ENCODE measurements at places on chromosomes 2 and 18.

GRCh38 chr18:72541871-72542332 lies 2.2 kb downstream of the CBLN2 start:
- DNase-seq, result no peak

DNA sequence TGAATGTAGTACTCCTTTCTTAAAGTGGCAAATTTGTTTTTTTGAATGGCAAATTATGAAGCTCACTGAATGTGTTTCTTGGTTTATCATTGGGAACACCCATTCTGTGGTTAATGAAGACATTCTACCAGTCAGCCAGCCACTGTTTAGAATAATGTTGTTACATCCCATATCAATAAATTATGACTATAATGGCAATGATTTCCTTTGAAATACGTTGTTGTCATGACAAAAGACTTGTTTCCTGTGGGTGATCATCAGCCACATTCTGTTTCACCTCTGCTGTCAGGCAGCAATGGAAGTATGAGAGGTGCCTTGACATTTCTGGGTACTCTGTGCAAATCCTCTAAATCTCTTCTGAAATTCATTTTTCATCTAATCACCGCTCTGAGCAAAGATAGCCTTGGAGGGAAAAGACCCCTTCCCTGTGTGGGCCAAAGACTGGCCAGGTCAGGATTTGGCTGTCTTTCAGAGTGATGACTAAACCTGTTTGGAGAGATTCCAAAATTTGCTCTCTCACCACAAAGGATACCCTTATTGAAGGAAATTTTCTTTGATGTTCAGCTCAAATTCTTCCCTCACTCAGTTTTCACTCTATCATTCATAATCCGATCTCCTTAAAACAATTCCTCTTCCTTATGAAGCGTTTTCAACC lies 869.2 kb downstream of the BCL11A start:
- no peak for DNase-seq

DNA sequence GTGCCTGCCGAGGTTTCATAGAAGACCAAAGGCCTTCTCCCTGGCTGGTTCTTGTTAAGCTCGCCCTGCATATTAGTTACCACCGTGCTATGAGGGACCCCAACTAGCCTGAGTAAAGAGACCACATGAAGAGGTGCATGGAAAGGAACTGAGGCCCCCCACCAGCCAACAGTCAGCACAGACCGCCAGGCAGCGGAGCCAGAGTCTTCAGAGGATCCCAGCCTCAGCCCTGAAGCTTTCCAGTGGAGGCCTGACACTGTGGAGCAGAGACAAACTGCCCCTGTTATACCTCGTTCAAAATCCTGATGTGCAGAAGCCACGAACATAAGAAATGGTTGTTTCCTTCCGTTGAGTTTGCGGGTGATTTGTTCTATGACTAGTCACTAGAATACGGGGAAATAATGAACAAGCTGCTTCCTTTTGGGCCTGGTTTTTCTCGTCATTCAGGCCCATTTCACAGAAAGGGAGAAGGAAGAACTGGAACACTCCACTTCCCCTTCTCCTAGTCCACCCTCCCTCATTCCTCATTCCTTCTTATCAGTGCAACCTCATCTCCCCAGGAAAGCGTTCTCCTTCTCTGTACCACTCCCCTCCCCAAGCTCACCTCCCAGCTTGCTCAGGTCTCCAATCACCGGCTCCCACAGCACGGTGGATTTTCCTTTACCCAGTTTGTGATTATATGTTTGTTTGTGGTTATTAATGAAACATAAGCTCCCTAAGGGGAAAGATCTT lies 3.0 kb upstream of the GLI2 start:
- DNase-seq, result no peak

DNA sequence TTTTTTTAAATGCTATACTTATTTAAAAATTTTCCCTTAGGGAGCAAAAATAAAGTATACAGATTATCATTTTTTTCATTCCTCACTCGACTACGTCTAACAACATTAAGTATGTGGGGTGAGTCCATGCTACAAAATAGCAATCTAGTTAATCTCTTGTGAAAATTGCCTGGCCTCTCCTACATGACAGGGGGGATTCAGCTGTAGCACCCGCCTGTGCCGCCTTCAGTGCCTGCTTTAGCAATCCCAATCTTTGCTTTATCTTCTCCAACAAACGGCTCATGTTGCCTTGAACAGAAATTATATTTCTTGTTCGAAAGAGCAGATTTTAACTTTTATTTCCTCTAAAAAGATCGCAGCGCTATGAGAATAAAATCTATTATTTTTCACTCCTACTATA lies 2.4 kb upstream of the SOX11 start:
- no peak for DNase-seq

GRCh38 chr2:231029563-231029962 lies 7.8 kb upstream of the C2orf72 start:
- no peak for DNase-seq

GRCh38 chr18:62524440-62525200 lies 1.8 kb downstream of the ZCCHC2 start:
- DNase-seq, result peak; percentile 50

DNA sequence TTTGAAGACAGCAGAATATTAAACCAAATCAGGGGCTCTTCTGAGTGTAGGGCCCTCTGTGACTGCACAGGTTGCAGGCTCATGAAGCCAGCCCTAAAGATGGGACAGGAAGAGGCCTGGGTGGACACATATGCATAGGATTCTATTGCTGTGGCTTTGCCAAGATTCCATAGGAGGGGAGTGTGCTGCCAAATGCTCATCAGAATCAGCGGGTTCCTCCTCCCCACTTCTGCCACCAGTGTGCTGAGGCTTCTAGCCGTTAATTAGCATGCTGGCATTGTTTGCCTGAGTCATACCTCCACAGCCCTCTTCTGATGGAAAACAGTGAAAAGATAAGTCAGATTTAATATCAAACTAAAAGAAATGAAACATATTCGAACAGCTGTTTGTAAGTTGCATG lies 103.9 kb upstream of the TMEFF2 start:
- no peak for DNase-seq

GRCh38 chr2:208240619-208241209 lies 14.2 kb downstream of the IDH1 start:
- DNase-seq, result no peak

- no peak for DNase-seq
Measured at GRCh38 chr18:30616414-30616813, 426.1 kb downstream of the DSC3 start.

DNA sequence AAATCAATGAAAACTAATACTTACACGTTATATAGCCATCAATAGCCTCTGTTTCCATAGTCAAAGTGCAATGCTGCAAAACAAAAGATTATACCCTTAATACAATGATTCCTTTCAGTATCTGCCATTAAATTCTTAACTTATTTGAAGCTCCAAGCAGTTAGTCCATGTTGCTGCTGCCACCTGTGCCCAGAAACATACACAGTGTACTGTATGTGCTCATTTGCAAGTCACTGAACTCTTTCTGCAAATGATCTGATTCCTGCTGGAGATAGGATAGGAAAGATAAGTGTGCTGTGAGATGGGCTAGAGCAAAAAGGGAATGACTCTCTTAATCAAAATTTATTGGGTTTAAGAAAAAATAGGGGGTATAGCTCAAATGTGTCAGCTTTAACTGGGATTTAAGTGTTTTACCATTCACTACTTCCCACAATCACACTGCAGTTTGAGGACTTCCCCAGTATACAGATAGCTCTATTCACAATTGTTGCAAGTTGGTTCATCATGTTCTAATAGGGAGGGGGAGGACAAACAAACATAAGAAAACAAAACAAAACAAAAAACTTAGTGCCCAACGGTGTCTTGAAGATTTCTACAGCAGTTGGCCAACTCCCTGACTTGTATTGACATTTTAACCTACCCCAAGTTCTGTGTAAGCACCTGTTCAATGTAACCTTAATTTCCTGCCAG lies 2.7 kb downstream of the IKZF2 start:
- DNase-seq, result no peak

- DNase-seq, result no peak
Measured at GRCh38 chr2:24045511-24046508, 1.4 kb downstream of the WDCP start.

GRCh38 chr2:19711470-19712372 lies 190.1 kb downstream of the TTC32 start:
- DNase-seq, result no peak

GRCh38 chr2:105904938-105905337 lies 160.2 kb downstream of the NCK2 start:
- DNase-seq, result no peak

DNA sequence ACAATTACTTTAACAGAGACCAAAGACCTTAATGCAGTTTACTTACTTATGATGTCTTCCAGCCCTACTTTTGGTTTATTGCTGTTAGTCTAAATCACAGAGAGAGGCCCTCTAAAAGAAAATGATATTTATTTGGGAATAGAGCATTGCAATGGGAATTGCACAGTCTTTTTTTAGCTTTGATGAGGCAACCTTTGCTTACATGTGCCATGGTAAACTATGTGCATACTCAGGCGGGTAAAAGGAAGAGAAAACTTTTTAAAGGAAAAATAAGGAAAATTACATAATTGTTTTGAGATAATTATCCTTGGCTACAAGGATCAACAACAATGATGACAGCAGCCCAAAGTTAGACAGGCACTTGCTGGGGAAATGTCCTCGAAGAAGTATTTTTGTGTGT lies 78.6 kb downstream of the EFEMP1 start:
- no peak for DNase-seq

- DNase-seq, result no peak
Measured at GRCh38 chr2:24825883-24826772, 32.9 kb downstream of the CENPO start.

DNA sequence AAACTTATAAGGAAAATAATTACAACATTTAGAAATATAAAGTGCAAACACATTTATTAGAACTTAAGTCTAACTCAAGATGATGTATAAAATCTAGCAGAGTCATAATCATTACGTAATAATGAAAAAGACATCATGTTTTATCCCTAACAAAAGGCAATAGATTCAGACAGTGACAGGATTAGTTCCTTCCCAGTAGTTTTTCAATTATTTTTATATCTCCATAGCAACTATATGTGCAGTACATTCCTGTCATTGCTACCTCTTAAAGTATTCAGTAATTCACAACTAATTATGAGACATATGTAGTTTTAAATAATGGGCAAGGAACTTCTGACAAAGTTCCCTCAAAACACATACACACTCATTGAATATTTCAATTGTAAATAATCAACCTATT lies 687.9 kb downstream of the CCDC85A start:
- no peak for DNase-seq

- DNase-seq, result peak; percentile 12
Measured at GRCh38 chr18:76922107-76922506, 99.8 kb downstream of the ZNF236 start.

- no peak for DNase-seq
Measured at GRCh38 chr18:61955644-61956043, 62.8 kb upstream of the RNF152 start.

DNA sequence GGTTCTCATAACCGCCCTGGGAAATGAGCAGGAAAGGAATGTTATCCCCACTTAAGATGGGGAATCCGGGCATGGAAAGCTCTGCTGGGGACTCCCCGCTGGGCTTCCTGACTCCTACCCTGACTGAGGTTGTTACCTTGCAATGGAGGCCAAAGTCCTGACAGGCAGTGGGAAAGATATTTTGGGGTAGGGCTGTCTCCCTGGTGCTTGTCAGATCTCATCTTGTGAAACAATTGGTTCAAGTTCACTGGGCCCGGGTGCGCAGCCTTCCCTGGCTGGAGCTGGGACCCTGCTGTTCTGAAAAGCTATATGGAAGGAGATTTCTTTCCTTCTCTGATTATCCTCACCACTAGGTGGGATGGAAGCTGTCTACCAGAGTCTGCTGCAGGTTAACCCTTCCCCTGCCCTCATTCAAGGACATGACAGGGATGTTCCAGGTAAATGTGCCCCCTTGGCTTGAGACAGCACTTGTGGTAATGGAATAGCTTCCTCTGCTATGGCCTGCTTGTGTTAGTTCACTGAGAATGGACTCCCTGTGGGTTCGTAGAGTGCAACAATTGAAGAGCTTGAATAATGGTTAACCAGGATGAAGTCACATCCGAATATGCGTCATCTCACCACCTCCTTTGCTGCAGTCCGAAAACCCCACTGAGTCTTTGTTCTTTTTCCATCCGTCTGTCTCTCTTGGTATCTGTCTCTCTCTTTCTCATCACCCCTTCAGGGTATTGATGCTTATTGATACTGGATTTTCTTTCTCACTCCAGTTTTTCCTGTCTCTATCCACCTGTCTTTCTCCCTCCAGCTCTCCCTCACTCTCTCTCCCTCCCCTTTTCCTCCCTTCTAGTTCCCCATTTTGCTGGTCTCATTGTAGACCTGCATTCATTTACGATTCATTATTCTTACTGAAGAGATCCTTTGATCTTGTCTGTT lies 67.8 kb upstream of the EPAS1 start:
- DNase-seq, result no peak

DNA sequence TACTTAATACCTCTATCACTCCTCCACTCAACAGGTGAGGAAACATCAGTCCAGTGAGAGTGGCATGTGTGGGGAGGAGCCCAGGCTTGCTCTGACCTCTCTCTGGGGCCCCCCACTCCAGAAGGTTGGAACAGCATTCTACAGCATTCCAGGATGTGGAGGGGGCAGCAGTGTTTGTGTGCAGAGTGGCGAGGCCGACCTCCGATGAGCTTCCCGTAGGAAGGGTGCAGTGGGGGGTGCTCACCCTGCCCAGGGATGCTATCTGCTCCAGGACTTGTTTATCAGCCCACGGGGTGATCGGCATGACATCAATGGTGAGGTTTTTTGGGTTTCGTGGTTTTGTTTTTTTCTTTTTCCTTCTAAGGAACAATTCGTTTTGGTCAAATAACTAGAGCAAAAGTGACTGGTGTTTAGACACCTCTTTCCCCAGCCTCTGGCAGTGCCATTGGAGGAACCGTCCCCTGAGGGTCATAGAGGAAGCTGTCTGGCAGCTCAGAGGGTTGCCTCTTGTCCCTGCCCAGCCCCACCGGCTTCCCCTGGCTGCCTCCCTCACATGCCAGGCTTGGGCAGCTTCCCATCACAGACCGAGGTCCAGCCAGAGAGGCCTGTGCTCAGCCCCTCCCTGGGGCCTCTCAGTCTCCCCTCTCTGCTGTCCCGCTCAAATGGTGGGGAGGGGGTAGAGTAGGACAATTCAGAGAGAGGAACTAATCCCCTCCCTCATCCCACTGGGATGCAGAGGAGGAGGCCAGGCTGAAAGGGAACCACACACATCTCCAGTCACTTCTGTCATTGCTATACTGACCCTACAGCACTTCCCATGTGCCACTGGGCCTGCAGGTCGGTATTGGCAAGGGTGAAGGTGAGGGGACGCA lies 96.5 kb downstream of the ZFP36L2 start:
- no peak for DNase-seq

- DNase-seq, result no peak
Measured at GRCh38 chr2:236939271-236939670, 146.4 kb upstream of the COPS8 start.

- no peak for DNase-seq
Measured at GRCh38 chr2:48320742-48321141, 209.2 kb upstream of the STON1 start.

- DNase-seq, result no peak
Measured at GRCh38 chr2:127552336-127552735, 16.9 kb downstream of the MYO7B start.

DNA sequence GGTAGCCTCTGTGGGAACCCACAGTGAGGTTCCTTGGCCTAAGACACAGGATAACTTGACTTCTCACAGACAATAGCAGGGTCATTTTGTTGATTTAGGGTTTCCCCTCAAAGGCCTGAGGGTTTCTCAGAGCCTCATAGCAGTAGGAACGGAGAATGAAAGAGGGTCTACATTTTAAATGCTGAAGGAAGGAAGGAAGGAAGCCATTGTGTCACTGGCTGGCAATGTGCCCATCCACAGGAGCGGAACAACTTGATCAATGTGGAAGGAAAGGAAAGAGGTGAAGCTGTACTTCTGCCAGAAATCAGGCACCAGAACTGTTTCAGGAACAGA lies 5.1 kb downstream of the IL1B start:
- no peak for DNase-seq
